ENCODE measurements at places on chromosomes 7 and 10. TPM values are rescaled to one million over a fixed set of nuclear protein-coding genes. Genes with fewer than 3 reads are reported as not detected.

DNA sequence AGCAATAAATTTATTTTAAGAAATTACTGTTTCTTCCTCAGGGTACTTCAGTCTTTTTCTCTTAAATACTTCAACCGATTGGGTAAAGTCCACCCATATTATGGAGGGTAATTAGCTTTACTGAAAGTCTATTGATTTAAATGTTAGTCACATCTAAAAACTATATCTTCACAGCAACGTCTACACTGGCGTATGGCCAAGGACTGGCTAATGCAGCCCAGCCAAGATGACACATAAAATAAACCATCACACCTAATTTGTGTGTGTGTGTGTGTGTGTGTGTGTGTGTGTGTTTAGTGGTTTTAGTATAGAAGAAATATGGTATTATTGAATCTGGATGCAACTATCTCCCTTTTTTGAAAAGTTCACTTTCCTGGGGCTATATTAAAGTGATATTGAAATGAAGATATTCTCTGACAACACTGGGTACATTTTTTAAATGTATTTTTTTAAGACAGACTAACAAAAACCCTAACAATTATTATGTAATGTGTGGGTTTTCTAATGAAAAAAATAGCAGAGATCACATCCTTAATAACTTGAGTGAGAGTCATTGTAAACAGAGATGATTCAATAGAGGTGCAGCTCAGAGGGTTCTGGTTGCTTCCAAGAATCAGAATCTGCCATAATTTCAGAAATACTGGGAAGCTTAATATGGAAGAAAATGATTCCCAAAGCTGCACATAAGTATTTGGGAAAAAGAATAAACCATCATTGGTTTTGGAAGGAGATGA is 584.2 kb upstream of the MBL2 start:
- no peak for DNase-seq

DNA sequence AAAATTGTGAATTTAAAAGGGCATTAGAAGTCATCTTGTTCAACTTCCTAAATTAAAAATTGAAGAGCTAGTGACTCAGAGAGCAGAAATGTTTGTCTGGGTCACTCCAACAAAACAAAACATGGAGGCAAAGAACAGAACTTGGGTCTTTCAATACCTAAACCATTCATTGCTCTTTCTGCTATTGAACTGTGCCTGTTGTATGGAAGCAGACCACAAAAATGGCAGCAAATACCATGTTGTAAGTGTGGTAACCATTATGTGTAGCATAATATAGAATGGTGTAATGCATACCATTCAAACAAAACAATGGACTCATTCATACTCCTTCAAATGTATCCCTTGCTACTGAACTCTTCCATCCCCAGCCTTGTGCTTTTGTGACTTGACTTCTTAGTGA is 360.2 kb upstream of the NRG3 start:
- no peak for DNase-seq

DNA sequence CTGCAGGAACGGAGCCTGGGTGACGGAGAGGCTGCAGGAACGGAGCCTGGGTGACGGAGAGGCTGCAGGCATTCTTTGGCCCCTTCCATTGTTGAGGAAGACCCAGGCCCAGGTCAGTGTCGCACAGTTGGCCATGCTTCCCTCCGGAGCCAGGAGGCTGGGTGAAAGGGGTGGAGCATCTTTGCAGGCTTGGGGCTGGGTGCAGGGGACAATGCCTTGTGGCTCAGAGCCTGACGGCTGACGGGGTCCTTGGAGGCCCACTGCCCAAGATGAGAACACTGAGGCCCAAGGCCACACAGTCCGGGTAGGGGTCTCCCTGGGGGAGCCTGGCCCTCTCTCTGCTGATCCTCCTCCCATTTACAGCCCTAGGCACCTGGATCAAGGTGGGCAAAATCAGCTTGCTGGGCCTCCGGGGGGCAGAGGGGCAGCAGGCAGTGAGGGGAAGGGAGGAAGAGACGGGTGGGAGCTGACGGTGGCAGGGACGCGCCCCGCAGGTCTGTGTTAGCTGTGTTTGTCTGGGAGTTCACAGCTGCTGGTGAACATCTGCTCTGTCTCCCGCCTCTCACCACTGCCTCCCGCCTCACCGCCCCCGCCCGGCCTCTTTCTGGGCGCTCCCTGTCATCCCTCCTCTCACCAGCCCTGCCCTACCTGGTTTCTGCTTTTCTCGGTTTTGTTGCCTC is 30.6 kb upstream of the PCBD1 start:
- peak; percentile 27 for DNase-seq

DNA sequence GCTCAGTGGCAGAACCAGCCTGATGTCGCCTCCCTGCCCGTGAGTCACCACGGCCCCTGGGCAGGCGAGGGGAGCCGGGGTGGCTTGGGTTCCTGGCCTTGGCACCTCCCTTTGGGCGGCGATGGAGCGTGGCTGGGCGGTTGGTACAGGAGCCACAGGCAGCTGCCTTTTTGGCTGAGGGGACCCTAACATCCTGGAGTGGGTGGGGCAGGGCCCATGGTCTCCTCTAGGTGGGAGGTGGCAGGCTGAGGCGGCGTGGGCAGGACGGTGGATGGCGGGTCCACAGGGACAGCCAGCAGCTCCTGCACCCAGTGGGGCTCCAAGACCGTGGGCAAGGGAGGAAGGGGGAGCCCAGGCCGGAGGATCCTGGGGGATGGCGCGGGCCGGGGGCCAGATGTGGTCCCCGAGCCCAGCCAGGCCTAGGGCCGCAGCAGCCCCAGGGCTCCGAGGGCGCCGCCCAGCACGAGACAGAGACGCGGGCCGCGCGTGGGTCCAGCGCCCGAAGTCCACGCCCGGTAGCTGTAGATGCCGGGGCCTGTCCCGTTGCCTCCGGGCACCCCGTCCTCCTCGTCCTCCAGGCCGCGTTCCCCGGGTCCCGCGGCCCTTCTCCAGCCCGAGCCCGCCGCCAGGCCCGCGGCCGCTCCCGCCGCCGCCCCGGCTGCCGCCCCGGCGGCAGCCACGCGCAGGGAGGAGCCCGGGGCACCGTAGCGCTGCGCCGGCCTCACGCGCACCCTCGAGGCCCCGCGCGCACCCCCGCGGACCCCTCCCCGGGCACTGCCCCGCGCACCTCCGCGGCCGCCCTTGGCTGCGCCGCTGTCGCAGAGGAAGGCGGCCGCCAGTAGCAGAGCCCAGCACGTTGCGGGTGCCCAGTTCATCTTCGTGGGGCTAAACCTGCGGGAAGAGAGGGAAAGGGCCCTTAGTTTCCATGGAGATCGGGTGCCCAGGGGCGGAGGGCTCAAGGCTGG is 1.3 kb downstream of the SPRN start:
- DNase-seq = no peak

GRCh38 chr10:119174109-119174508 is 4.5 kb downstream of the PRDX3 start:
- DNase-seq = no peak

DNA sequence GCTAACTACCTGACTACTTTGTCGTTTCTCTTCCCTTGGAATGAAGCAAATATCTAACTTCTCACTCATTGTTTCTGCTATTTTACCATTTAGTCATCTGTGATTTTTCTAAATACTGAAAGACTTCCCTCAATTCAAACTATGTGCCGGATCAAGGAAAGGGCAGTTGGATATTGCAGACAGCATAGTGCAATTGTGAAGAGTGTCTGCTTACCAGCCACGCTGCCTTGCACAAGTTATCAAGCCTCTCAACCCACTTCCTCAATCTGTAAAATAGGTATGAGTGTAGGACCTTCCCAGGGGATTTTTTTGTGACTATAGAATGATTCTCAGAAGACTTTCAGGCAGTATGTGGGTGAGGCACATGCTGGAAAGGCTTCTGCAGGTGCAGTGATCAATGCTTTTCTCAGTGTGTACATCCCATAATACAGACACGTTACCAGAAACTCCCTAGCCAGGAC is 54.3 kb downstream of the EGFR start:
- DNase-seq = no peak

DNA sequence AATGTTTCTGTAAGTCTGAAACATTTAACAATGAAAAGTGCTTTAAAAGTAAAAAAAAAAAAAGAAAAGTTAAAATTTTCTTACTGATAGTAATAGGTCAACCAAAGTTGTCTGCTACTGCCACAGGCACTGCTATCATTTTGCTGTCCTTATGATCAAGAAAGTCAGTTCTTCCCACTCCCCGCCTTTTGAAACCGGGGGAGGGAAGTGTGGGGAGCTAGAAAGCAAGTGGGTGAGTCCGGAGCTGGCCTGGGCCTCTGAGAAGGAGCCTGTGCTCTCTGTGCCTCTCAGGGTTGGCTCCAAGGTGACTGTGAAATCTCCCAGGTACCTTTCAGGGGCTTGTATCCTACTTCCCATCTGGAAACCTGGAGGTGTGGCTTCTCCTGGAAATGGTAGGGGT is 7.3 kb downstream of the C7orf57 start:
- no peak for DNase-seq

DNA sequence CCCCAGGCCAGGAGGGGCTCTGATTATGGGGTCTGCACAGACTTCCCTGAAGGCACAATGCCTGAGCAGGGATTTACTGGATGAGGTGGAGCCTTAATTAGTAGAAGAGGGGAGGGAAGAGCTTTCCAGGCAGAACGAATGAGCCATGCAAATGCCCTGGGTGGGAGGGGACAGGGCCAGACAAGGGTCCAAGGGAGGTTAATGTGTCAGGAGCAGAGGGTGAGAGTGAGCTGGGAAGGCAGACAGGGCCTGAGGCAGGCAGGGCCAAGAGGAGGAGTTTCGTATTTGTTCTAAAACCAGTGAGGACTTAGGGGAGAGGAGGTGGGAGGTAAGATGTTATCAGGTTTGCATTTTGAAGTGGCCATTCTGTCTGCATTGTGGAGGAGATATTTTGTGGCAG is 65.3 kb downstream of the NPY start:
- no peak for DNase-seq

GRCh38 chr10:29689001-29689400 is 54.2 kb upstream of the SVIL start:
- DNase-seq = no peak

DNA sequence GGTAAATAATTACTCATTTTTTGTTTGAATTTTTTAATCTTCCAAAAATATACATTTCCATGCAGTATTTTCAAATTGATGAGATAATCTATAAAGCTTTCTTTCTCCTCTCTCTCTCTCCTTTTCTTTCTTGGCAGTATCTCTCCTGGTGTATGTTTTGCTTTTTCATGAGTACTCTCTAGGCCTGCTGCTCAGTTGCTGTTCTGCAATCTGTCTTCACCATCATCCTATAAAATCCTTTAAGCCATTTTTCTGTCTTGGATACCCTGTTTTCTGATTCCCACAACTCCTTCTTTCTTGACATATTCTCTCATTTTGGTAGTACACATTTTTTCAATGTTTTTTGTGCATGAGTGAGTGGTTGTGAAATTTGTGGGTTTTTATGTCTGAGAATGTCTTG is 1558.1 kb upstream of the LRRTM3 start:
- DNase-seq = no peak

DNA sequence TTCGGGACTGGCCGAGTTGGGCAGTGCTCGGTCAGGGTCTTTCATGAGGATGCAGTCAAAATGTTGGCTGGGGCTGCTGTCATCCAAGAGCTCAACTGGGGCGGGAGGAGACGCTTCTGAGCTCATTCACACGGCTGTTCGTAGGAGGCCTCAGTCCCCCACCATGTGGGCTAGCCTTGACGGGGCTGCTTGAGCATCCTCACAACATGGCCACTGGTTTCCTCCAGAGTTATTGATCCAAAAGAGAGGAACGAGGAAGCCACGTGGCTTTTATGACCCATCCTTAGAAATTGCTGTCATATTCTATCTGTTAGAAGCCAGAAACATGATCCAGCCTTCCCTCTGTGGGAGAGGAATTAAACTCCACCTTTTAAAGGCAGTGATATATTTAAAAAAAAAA is 68.1 kb downstream of the GTF2IRD1 start:
- no peak for DNase-seq

DNA sequence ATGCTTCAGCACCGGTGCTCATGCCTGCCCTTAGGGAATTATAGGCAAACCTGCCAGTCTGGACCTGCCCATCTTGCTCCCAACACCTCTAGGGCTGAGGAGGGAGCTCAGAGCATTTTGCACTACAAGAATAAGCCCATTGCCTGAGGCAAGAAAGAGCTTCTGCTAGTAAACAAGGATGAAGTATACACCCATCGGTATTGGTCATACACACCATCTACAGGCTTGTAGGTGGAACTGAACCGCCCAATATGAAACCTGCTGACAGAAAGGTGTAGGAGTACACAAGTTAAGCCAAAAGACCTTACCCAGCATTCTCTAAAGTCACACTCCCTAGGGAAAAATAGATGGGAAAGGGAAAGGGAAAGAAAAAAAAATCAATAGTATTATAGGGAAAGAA is 957.0 kb upstream of the LRRTM3 start:
- DNase-seq = no peak

DNA sequence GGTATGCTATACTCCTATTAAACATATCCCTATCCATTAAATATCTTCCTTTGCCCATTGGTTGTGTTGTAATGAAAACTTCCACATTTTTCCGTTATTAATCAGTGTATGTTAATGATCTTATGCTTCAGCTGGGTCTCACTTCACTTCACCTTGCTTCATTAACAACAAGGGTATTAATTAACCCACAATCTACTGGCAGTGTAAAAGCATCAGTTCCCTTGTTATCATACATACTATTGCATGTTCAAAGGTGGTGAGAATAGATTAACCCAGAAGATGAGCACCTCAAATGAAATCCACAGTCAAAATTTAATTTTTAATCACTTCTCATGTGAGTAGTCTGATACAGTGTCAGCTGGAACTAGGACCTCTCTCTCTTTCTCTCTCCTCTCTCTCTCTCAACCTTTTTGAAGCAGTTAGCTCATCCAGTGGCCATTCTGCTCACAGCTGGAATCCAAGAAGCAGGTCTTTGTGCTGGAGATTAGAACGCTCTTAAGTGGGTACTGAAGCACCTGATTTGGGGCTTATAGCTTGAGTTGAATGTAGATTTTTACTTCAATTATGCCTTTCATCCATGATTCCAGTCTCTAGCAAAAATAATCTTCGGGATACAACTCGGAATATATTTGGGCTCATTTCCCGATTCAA is 172.3 kb downstream of the RAPGEF5 start:
- no peak for DNase-seq

DNA sequence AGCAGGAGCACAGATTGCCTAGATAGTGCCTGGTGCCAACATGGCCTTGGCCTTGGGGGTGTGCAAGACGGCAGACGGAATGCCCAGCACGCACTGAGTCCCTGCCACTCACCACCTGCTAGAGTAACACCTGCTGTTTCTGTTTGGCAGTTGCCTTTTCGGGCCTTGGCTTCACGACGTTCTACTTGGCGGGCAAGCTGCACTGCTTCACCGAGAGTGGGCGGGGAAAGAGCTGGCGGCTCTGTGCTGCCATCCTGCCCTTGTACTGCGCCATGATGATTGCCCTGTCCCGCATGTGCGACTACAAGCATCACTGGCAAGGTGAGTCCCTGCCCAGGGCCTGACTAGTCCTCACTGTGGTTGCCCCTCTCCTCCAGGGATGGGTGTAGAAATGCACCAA is 118.0 kb downstream of the PLPP4 start:
- no peak for DNase-seq

- DNase-seq = no peak
Measured at GRCh38 chr10:14340051-14340744, 9.5 kb upstream of the FRMD4A start.

- no peak for DNase-seq
Measured at GRCh38 chr10:113475381-113475807, 77.5 kb upstream of the HABP2 start.

- DNase-seq = peak; percentile 95
Measured at GRCh38 chr10:79070606-79071395, 2.0 kb downstream of the ZMIZ1 start.

Gene PLEKHA1
- 34.8 TPM for total RNA-seq

Gene AKR1C2
- total RNA-seq = 39.9 TPM

Gene CD36
- 8.7 TPM for total RNA-seq

Gene TAS2R41
- total RNA-seq = not detected

Gene ARL5B
- 14.0 TPM for total RNA-seq

Gene ARL3
- total RNA-seq = 4.8 TPM

Gene AZGP1
- total RNA-seq = 4.6 TPM

Gene TMEM176A
- total RNA-seq = 130 TPM

Gene KDM7A
- total RNA-seq = 37.5 TPM

Gene ELFN1
- total RNA-seq = 0.40 TPM

Gene COPG2
- total RNA-seq = 24.2 TPM
